ENCODE measurements at places on chromosomes 3 and 15.

- DNase-seq, result no peak
Measured at GRCh38 chr3:69425249-69425648, 39.4 kb upstream of the FRMD4B start.

DNA sequence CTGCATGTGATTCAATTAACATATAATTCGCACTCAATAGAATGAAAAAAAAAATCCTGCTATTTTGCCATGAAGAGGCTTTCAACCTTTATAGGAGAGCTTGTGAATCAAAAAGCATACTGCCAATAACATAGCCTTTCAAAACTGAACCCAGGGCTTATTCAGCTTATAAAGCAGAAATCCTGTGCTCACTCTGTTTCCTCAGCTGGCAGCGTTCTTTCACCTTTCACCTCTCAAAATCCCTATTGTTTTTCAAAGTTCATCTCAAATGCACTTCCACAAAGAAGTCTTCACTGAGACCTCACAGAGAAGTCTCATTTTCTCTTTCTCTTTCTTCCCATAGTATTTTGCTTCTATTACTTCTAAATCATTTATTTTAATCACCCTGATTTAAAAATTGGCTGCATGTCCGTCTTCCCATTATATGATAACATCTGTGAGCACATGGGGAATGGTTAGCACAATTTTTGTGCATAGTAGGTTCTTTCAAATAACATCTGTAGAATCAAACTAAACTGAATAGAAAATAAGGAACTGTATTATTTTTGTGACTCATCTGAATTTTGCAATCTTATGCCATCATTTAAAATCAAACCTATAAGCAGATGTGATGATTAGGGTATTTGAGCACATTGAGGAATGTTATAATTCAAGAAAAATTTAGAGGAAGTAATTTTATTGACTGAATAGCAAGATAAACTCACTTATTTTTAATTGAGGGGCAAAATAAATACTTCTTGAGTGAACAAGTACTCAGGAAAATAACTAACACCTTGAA is 373.4 kb downstream of the NLGN1 start:
- no peak for DNase-seq

DNA sequence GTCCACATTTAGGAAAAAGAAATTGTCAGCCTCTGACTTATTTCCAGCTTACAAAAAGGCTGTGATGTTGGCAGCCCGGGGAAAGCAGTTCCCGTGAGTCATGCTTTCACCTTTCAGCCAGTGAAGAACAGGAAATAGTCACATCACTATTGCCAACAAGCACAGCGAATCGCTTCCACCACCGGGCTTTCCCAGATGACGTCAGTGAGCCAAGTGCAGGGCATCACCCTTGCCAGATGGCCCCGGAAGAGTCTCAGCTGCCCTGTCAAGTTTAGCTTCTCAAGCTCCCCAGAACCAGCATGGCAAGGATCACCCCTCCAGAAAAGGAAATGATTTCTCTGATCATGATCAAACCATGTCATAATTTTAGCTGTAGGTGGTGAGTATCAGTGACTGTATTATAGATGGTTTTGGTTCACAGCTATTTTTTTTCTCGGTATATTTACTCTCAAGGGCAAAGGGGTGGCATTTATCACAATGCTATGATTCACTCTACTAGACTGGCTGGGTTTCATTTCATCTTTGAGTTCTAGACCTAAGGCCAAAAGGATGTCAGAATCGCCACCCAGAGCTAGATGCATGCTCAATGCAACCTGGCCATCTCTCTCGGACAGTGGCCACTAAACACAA is 32.9 kb downstream of the B3GNT5 start:
- peak; percentile 88 for DNase-seq

GRCh38 chr3:179182902-179183301 is 34.7 kb downstream of the PIK3CA start:
- DNase-seq, result no peak

DNA sequence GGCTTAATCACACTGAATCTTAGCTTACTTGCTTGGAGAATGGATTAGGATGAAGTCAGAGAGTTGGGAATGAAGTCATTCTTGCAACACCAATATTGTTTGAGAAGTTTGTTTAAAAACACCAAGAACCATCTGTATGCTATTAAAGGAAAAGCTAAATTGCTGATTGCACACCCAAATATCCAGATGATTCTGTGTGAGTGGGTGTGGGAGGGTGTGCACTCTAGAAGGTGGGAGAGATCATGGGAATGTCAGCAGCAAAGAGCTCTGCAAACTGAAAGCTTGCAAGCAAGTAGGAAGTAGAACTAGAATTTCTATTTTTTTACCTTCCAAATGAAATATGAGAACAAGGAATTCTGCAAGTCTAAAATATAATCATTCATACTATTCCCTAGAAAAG is 364.9 kb downstream of the NR2F2 start:
- no peak for DNase-seq

- DNase-seq, result no peak
Measured at GRCh38 chr3:73602170-73602569, 22.6 kb downstream of the PDZRN3 start.

GRCh38 chr3:183085634-183086390 is 13.5 kb downstream of the MCCC1 start:
- DNase-seq, result no peak

DNA sequence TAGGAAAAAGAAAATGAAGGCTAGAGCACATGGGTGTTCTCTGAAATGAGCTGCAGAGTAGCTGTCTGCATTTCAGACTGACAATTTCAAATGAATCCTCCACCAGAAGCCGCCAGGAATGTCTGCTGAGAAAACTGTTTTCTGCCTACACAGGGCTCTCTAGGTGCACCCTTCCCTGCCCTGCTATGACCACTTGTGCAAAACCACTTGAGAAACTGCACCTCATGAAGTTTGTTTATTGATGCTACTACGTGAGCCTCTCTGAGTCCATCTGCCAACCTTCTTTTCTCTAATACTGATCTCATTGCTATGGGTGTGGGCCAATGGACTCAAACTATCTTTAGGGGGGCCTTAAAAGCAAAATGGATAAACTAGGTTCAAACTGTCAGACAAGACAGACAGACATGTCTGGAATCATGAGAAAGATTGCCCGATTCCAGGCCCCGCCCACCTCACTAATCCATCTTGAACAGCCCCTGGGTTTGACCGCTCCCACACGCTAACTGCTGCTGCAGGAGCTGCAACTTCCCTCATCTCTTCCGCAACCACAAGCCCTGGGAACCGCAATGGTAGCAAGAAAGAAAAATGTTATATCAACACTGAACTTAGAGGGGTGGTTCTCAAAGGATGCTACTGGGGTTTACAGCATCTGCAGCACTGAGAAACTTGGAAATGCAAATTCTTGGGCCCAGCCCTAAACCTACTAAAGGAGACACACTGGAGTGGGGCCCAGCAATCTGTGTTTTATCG is 9.0 kb upstream of the CD47 start:
- peak; percentile 85 for DNase-seq

DNA sequence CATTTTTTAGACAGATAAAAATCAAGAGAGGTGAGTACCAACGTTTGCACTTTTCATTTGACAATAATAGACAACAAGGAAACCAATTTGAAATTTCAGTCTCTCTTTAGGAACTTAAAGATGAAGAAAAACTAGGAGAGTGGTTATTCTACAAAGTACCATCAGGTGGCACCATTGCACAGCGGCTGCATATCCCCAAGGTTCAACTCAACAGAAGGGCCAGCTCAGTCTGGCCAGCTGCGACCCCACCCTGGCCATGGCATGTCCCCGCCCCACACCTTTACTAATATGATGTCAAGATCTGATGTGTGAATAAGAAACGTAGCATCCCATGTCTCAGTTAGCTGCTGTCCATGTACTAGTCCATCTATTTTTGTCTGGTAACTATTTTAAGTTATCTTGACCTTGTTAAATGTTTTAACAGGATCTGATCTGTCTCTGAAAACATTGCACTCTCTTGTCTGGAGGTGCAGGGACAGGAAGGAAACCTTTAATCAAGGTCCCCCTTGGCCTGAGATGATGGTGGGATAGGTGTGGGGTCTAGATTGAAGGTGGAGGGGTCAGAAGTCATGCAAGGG is 35.5 kb upstream of the CGNL1 start:
- peak; percentile 56 for DNase-seq

DNA sequence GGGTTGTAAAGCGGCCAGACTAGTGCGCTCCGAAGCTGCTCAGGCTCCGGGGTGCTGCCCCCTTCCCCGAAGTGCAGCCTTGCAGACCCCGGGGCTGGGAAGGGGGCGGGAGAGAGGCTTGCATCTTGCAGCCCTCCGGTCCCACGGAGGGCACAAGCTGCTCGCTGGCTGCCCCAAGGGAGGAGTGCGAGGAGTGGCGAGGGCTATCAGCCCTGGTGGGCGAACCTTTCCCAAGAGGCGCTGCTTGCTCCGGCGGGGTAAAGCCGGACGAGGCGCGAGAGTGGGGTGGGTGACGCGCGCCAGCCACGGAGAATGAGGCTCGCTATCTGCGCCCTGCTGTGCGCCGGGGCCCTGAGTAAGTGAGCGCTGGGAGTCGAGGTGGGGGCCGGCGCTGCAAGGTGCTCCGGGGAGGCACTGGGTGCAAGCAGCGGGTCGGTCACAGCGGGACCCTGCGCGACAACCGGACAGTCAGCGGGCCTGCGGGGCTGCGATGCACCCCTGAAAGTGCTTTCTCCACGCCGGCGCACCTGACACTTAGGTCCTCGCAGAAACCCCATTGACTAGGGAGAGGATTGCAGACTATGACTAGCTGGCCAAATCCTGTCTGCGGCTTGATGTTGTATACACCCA is 12.7 kb upstream of the TOPBP1 start:
- DNase-seq, result no peak

DNA sequence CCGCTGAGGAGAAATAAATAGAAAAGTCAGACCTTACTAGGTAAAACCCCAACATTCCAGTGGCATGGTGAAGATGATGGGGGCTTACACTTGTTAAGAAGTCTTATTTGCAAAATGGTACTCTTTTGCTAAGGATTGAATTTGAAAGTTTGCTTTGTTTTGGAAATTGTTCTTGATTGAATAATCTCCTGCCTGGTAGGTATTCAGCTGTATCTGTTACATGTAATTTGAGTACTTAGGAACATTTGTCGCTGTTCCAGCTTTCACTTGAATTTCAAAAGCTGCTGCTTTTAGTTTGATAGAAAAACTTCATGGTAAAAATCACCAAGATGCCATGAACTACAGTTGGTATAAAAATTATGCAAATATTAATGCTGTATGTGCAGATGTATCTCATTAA is 44.6 kb downstream of the TFG start:
- no peak for DNase-seq

DNA sequence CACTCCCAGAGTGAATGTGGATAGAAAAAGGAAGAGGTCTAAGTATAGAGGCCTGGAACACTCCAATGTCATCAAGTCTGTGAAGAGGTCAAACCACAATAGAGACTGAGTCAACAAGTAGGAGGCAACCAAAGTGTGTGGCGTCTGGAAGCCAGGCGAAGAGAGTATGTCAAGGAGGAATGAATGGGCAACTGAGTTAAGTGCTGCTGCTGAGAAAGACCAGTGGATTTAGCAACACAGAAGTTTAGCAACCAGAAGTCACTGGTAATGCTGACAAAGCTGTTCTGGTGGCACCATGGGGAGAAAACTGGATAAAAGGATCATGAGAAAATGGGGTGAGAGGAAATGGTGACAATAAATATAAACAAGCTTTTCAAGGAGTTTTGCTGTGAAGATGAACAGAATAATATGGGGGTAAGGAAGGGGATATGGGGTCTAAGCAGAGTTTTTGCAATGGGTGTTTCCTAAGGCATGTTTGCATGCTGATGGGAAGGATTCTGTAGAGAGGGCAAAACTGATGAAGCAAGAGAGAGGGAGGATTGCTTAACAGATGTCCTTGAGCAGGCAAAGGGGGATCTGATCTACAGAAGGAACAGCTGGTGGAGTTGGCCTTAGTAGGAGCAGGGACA is 38.4 kb downstream of the PCOLCE2 start:
- peak; percentile 19 for DNase-seq

GRCh38 chr3:108076564-108076963 is 14.3 kb downstream of the CD47 start:
- no peak for DNase-seq

Data from bone marrow (tissue), 2 donors.